Caki2 (cell line): ENCODE measurements at places on chromosomes 7 and 10.

- DNase-seq: peak; percentile 46
These were observed 311.4 kb upstream of the LRGUK start for GRCh38 chr7:133815611-133816210.

DNA sequence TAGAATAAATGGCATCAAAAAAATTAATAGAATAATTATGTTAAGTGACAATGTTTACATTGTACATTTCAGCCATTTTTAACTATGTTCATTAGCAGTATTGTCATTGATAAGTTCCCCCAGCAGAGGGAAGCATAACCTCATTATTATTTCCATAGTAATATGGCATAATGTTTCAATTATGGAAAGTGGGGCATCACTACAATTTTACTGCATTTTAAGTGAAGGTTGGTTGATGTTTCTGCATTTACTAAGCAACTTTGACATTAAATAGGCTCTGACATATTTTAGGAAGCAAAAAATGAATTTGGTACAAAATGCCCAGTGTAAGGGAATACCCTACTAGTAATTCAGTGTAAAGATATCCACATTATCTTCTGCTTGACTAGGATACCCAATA is 218.3 kb downstream of the SEMA3A start:
- DNase-seq: peak; percentile 28

DNA sequence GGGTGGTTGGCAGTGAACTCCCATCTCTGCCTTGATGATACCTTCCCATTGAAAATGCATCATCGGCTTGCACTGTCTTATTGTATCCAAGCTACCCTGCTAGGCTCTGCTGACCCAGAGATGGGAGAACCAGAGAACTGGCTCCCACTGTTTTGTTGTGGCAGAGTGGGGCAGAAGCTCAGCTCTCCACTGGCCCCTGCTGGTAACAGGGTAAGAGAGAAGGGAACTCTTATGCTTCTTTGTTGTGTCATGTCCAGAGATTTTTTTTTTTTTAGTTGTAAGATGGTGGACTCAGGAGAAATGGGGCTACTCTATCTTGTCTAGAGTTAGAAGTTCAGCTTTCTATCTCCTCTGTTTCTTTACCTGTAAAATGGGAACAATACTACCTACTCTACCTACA is 100.5 kb upstream of the SDK1 start:
- DNase-seq: peak; percentile 45

- DNase-seq: peak; percentile 93
These were observed 115.4 kb downstream of the ZMIZ1 start for GRCh38 chr10:79184145-79184625.

- DNase-seq: no peak
These were observed 155.0 kb upstream of the SEMA3C start for GRCh38 chr7:81073931-81074251.

DNA sequence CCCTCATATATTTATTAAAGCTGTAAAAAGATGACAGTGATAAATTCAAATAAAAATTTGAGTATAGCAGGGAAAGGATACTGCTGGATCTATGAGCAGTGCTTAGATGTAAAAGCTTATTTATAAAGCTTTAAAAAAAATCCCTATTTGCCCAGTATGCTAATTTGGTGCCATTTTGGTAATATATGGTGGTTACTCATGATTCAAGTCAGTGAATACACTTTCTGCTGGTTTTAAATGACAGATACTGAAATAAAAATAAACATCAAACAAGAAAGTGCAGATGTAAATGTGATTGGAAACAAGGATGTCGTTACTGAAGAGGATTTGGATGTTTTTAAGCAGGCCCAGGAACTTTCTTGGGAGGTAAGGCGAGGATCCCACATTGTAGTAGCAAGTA is 134.4 kb upstream of the SAMD8 start:
- DNase-seq: no peak

DNA sequence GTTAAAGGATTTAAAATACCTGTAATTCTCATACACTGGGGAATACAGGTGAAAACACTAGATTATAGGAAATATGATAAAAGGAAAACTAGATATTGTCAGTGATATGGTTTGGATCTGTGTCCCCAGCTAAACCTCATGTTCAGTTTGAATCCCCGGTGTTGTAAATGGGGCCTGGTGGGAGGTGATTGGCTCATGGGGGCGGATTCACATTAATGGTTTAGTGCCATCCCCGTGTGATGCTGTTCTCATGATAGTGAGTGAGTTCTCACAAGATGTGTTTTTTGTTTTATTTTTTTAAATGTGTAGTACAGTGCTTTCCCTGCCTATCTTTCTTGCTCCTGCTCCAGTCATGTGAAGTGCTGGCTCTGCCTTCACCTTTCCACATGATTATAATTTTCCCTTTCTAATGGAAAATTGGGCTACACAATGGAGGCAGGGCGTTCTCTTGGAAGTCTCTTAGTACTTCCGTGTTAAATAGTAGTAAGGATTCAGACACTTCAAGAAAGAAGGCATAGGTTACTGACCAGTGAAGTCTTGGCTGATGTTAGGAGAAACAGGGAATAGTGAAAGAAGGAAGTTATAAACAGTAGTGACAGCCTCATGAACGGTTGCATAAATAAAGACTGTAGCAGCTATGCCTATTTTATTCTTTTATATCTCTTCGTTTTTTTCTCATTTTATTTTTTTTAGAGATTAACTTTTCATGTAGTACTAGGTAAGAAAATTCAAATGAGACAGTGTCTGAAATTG is 386.4 kb downstream of the SUGCT start:
- DNase-seq: no peak

- DNase-seq: no peak
These were observed 86.8 kb downstream of the HBP1 start for GRCh38 chr7:107255602-107256001.

GRCh38 chr7:75571209-75571608 is 79.1 kb downstream of the SPDYE5 start:
- DNase-seq: no peak

- peak; percentile 35 for DNase-seq
These were observed 6.8 kb upstream of the VSIR start for GRCh38 chr10:71780156-71780555.

DNA sequence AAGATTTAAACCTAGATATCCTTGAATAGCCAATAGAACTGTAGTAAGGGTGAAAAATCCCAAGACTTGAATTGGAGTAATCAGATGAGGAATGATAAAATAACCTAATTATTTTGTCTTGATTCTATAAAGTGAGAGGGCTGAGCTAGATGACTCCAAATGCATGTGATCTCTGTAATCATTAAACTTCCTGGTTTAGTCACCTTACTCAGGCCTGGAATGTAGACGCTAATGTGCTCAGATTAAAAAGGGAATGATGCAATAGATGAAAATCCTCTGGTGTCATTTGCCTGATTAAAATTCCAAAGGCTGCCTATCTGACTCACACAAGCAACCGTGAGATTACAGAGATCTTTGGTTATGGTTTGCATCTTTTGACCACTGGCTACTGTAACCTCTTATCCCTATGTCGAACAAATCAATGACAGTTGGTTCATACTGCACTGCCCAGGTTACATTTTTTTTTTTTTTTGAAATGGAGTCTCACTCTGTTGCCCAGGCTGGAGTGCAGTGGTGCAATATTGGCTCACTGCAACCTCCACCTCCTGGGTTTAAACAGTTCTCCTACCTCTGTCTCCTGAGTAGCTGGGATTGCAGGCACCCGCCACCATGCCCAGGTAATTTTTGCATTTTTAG is 2.9 kb upstream of the HKDC1 start:
- DNase-seq: peak; percentile 92

DNA sequence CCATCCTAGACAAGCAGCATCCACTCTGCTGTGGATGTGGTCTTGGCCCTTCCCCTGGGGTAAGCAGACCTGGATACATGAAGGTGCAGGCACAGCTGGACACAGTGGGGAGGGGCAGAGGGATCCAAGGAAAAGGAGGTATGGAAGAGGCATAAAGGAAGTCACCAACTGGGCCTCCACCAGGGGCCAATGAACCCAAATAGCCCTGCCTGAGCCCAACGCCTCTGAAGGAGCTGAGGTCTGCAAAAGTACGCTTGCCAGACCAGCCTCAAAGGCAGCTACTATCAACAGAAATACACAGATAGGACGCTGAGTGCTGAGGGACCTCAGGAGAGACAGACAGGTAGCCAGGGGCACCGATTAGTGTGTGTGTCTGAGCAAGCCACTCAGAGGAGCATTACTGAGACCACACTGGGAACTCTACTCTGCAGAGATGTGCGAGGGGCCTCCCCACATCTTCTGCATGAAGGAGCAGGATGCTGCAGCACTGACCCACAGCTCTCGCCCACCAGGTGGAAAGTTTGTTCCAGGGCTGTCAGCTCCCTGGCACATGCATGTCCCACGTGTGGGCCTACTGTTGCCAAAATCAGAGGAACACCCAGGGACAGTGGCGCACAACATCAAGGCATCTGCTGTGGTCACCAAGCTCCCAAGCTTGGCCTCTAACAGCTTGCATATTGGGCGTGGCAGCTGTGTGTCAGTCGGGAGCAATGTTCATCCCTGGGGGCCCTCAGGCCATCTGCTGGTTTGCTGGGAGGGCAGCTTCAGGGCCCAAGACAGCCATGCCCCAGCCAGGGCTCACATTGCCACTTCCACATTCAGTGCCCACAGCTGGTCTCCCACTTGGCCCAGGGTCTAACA is 40.0 kb downstream of the MKI67 start:
- no peak for DNase-seq

DNA sequence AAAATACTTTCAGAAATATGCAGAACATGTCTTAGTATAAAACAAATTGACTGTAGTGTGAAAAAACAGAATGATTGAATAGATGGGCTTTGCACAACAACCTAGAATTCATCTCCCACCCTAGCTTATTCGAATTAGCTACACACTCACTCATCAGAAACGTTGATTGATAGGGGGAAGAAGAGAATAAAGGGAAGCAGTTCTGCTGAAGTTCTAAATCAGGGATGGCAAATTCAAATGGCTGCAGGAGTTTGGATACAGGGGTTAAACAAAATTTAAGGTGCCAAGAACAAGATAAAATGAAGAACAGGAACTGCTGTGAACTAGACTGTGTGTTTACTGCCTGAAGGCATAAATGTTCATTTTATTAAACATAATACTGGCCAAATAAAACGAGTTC is 9.0 kb downstream of the CD36 start:
- no peak for DNase-seq

DNA sequence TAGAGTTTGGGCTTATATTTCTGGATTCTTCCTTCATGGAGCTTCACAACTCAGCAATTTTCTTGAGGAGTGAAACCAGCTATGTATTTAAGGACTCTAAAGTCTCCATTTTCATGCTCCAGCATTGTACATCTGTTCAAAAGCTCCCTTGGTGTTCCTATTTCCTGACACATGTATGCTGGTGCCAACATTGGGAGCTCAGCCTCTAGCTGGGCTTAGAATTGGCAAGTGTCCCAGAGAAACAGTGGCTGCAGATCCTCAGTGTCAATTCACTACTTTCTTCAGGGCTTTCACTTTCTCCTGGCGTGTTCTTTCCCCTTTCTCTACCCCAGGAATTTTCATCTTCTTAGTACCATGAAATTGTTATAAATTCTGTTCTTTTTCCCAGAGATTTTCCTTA is 103.1 kb downstream of the ZNF467 start:
- DNase-seq: no peak

DNA sequence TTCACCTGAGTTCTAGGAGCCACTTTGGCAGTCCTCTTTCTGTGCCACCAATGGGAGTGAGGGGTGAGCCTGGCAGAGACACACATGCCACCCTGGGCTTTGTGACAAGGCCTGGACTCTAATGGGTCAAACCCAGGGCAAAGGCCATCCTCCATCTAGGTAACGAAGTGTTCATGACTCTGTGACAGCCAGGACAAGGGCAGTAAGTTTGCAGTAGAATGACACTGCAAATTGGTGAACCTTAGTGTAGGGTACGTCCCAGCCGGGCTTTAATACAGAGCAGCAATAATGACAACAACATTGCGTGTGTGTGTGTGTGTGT is 43.3 kb downstream of the PAPSS2 start:
- peak; percentile 19 for DNase-seq

DNA sequence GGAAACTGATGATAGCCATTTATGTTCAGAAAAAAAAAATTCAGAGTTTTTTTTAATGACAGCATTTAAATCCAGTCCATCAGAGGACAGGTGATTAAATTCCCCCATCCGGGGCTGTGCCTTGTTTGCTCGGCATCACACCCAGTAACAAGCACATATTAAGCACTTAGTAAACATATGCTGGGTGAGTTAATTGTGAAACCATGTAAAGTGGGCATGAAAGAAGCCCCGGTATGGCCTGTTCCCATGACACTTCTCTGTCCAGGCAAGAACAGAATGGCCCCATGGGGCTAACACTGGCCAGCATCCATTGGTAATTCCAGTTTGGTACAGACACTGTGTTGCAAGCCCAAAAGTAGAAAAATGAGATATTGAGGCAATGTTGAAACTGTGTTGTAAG is 220.8 kb upstream of the RNF32 start:
- no peak for DNase-seq

GRCh38 chr10:128263891-128264688 is 137.9 kb upstream of the MKI67 start:
- DNase-seq: peak; percentile 17

DNA sequence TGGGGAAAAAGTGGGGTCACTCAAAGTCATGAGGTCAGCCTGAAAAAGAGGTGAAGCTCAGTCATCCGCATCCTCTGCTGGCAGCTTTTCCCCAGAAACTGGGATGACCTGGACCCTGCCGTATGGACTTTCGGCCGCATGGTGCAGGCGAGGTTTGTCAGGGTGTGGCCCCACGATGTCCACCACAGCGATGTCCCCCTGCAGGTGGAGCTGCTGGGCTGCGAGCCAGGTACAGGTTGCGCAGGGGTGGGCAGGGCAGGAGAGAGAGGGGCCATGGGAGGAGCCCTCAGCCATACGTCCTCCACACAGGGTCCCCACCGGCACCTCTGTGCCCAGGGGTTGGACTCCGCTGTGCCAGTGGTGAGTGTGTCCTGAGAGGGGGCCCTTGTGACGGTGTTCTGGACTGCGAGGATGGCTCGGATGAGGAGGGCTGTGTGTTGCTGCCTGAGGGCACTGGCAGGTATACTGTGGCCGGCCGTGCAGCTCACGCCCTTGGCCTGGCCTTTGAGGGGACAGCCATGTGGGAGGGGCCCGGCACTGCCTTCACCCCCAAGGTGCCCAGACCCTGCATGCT is 23.0 kb upstream of the ZNF467 start:
- DNase-seq: no peak

DNA sequence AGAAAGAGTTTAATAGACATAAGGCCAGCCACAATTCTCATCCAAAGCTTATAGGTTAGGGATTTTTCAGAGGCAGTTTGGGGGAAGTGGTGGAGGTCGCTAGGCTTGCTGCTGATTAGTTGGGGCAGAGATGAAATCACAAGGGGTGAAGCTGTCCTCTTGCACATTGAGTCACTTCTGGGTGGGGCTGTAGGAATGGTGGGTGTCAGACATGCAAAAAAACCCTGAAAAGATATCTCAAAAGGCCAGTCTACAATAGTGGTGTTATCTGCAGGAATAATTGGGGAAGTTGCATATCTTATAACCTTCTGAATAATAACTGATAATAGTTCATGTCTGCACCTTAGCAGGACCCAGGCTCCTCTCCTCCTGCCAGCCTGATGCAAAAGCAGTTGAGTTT is 2.1 kb downstream of the FAM24B start:
- DNase-seq: no peak
